Hypothalamus (tissue), 51 donors: ENCODE measurements at places on chromosomes 12 and 14.

- DNase-seq: no peak
Measured at GRCh38 chr12:65605019-65605418, 219.3 kb upstream of the HMGA2 start.

DNA sequence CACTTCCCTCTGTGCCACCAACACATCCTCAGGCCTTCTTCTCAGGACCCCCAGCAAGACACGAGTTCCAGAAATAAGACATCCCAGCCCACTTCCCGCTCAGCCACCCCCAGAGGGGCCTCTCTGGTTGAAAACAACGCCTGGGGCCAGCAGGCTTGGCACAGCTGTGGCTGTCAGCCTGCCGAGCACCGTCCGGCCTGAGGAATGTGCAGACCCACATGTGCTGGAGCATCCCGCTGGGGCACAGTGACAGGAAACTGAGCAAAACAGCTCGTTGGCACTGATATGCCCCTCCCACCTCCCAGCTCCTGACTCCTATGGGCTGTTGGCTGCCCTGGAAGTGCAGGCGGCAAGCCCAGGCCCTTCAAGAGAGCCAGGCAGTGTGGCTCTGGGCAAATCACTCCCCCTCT, 1.4 kb downstream of the SYNE3 start:
- DNase-seq: peak; percentile 23

DNA sequence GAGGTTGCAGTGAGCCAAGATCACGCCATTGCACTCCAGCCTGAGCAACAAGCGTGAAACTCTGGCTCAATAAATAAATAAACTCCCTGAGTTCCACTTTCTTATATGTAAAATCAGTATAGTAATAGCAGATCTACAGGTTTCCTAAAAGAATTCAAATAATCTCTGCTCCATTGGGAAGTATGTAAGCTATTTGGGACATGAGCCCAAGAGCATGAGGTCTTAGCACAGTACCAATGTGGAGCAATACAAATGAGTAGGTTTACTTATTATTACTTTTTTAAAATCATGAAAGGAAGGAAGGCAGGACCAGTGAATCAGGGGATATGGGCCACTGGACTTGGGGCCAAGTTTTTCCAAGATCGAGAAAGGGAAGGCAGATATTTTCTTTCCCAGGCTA, 216.9 kb upstream of the DIO2 start:
- no peak for DNase-seq

GRCh38 chr14:37196604-37197420, 925 bp upstream of the MIPOL1 start:
- no peak for DNase-seq

DNA sequence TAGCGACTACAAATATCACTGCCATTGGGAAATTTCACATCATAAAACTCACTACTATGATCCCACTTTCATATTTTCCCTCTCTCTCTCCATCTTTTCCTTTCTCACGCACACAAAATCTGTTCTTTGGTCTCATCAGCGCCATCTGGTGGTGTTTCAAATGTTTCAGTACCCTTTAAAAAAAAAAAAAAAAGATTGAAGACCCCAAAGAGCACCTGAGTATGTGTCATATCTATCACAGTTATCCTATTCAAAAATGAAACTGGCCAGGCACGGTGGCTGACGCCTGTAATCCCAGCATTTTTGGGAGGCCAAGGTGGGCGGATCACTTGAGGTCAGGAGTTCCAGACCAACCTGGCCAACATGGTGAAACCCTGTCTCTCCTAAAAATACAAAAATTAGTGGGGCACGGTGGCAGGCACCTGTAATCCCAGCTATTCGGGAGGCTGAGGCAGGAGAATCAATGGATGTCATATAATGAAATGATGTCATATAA, 72.4 kb downstream of the TTC9 start:
- no peak for DNase-seq

DNA sequence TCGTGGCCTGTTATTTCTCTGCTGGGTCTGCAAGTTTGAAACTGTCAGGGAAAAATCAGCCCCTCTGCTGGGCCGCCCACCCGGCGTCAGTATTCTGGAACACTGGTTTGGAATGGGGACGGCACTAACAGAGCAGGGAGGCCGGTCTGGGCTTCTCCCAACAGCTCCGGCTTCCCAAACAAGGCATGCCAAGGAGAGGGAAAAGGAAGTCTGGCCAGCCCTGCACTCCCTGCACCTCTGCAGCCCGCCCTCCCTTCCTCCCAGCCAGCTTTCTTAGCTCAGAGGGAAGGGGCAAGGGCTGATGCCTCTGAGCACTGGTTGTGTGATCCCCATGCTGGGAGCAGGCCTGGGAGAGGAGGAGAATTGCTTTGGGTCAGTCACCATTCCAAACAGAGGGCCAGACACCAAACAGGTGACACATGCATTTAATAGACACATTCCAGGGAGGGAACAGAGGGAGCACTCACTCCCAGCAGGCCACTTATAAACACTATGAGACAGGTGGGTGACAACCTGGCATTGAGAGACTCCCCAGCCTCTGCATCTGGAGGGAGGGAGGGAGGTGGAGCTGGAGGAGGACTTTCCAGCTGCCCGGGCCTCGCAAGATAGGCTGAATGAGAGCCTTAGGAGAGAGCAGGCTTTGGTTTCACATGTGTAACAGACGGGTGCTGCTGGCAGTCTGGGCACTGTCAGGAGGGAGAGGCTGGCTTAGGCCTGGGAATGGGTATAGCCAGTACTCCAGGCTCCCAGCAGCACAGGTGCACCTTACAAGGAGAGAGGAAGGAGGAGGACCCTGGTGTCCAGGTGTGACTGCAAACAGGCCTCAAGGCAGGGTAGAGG, 10.3 kb downstream of the KRT75 start:
- no peak for DNase-seq

- DNase-seq: no peak
Measured at GRCh38 chr12:118541071-118541470, 164.7 kb downstream of the SUDS3 start.

DNA sequence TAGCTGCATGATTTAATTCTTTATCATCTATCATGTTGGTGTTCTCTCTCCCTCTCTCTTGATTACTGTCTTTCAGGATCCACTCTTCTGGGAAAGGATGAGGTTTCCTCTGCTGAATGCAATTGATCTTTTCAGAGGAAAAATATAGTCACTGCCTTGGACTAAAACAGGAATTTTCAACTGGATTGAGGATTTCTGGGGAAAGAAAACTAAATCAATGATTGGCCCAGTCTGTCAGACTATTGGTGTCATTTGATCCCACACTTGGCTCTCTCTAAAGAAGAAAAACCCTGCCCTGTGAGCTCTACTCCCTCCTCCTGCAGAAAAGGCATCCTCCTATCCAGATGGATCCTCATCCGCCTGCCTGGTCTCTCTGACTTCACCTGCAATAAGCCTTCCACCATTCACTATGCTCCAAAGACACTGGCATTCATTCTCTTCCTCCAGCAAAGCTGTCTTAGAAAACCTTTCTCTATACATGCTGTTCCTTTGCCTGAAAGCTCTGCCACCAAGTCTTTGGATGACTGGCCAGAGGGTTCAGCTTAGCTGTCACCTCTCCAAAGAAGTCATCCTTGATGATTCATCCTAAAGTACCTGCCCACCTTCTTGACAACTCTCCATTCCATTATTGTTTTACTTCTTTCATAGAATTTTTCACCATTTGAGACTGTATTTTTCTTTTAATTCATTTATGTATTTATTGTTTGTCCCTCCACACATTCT, 127.7 kb upstream of the CAND1 start:
- DNase-seq: no peak

GRCh38 chr14:83461521-83461920, 1927.9 kb upstream of the SEL1L start:
- DNase-seq: no peak
